ENCODE measurements at places on chromosomes 1 and 21.

DNA sequence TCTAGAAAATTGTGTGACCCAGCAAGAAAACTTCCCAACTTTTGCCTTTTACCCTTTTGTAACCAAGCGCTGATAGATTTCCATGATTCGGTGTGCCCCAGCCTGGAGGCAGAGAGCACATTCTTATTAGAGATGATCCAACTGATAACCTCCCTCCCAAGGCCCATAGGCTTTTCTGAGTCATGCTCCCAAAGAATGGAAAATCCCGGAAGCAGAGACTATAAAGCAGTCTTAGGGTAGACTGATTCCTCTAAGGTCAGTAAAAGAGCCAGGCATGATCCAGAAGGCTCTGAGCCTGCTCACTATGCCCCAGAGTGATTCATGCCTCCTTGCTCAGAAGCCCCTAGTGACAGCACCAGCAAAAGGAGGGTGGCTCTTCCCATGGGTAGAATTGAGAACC lies 4.3 kb downstream of the CAMK1G start:
- no peak for DNase-seq

DNA sequence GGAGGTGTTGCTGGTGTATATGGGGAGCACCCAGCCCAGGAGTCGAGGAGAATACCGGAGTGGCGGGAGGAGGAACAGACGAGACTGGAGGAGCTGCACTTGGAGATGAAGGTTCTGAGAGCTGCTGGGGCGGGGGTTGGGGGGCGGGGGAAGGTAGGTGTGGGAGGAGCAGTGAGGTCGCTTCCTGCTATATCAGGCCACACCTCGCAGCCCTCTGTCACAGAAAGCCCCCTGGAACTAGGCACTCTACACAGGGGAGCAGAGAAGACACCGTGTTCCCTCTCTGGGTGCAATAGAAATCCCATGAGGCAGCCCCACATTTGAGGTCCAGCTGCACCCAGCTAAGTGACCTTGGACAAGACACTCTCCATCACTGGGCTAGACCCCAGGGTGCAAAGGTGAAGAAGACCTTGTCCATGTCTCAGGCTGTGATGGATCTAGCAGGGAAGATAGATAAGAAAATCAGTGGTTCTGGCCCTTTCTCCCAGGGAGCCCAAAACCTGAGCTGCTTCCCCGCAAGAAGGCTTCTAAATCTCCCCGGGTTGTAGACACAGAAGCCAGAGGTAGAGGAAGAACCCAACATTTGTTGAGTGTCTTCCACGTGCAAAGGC lies 155.8 kb upstream of the EDN2 start:
- no peak for DNase-seq

DNA sequence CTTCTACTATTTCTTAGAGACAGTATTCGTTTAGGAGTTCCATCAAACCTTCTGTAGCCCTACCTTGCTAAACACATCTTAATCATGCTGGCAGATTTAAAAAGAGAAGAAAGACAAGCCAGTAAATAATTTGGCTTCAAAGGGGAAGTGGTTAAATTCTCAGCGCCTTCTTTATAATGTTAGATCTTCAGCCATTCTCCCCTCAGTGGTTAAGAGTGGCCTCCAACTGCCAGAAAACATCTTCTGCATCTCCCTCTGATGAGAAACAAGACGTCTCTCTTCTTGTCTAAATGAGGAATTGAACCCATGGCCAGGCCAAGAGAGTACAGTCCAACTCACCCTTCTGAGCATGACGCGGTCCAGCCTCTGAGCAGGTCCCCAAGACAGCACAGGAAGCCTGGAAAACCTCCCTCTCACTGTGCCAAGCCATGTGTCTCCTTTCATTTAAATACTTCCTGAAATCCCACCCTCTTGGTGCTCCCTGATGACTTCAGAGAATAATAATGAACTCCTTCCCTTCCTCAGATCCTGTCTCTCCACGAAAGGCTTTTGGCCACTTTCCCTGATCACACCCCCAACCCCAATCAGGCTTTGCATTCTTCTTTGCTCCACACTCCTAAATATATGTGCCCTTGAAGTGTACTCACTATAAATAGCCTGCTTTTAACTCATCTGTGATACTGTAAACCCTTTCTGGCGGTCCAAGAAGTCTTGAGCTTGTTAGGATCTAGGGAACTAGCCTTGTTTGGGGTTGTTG lies 16.4 kb upstream of the LRRC52 start:
- DNase-seq = no peak

GRCh38 chr1:235873571-235873970 lies 6.9 kb upstream of the LYST start:
- DNase-seq = no peak

DNA sequence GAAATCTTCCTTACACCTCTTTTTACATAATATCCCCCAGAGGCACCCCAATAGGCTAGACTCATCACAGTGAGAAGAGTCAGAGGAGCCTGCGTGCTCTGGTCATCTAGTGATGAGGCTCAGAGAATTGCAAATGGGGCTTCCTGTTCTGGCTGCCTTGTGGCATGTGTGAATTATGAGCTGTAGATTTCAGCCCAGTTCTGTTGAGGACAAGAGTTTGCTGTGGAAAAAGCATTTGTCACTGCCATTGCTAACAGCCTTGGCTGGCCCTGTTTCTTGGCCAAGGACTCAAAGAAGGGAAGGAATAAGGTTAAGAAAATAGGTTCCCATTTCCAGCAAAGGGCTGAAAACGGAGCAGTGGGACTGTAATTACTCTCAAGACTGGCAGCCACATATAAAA lies 30.7 kb downstream of the MRAP start:
- DNase-seq = no peak
